ENCODE measurements at places on chromosomes 13 and 19. TPM values are rescaled to one million over a fixed set of nuclear protein-coding genes. Genes with fewer than 3 reads are reported as not detected.
A peak's percentile ranks its signal among the peaks of the same experiment; 100 is the strongest.

GRCh38 chr13:33183431-33184111 lies 102.0 kb downstream of the STARD13 start:
- no peak for DNase-seq

- peak; percentile 16 for DNase-seq
Observed at GRCh38 chr13:76822698-76823267, 63.4 kb downstream of the KCTD12 start.

DNA sequence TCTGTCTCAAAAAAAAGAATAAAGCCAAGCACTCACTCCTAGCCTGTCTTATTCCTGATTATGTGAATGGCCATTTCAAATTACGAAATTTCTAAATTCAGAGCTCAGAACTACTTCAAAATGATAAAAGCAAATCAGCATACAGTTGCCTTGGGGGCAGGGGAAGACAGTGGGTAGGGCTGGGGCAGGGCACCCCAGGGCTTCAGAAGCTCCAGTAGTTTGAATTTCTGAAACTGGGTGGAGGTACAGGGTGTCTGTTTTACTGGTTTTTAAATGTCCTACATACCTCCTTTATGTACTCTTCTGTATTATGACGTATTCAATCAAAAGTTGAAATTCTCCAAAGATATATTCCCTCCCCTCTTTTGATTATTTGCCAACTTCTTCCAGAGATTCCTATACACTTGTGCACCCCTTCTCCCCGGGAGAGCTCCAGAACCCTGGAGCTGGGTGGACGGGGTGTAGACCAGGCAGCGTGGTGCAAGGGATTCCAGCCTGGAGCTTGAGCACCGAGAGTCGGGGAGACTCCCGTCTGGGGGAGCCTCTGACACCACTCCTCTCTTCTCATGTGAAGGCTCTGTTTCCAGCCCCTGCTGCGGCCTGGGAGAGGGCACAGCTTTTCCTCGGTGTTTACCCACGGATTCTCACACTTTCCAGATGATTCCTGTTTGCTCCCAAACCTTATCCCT lies 84.7 kb upstream of the GPR183 start:
- no peak for DNase-seq

DNA sequence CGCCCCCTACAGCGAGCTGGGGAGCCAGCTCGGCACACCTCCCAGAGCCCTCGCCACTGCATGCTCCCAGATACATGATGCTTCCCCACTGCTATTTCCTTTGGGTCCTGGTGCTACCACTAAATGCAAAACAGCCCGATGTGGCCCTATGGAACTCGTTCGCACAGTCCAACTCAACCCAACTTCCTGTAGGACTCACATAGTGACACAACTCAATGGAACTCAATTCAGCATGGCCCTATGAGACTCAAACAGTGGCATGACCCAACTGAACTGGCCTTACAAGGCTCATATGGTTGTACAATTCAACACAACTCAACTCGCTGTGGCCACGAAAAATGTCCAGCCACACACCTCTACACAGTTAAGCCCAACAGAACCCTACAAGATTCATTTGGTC lies 3.5 kb downstream of the KCNA7 start:
- DNase-seq, result no peak

- no peak for DNase-seq
Observed at GRCh38 chr13:24866488-24866887, 102.5 kb downstream of the RNF17 start.

DNA sequence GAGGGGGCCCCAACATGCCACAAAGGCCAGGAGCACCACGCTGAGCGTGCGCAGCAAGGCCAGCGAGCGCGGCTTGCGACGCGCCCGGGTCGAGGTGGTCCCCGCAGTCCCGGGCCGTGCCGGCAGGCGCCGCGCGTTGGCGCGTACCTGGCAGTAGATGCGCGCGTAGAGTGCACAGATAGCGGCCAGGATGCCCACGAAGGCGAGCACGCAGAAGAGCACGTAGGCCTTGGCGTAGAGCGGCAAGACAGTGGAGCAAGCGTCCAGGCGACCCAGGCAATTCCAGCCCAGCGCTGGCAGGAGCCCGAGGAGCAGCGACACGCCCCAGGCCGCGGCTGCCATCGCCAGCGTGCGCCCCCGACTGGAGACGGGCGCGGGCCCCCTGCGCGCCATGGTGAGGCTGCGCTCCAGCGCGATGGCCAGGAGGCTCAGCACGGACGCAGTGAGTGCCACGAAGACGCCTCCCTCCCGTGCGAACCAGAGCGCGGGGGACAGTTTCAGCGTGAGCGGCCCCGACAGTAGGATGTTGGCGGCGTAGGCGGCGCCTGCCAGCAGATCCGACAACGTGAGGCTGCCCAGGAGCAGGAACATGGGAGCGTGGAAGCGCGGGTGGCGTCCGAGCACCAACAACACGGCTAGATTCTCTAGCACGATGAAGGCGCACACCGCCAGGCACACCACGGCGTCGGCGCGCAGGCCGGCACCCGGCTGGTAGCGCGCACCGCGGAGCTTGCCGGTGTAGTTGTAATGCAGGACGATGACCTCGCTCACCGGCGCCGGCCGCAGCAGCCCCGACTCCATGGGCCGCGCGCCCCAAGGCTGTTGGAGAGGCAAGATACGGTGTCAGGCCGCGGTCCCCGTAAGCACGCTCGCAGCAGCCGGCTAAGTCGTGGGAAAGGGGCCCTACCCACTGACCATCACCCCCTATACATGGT lies 2.8 kb downstream of the S1PR5 start:
- no peak for DNase-seq

- DNase-seq, result no peak
Observed at GRCh38 chr19:46995492-46995891, 24.1 kb upstream of the NPAS1 start.

DNA sequence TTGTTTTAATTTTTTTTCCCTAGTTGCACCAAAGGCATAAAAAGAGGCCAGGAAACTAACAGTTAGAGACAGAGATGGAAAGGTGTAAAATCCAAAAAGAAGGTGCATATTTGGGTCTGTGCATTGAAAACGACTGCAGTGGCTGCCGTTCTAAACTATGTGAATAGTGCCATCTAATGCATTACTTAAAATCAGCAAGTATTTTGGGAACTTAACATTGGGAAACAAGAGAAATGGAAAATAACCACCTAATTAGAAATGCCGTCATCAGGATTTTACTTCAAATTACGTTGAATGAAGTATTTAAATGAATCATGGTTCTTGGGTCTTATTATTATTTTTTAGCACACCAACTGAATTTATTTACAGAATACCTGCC lies 189.5 kb upstream of the MIR17HG start:
- no peak for DNase-seq

GRCh38 chr13:33180122-33180804 lies 105.3 kb downstream of the STARD13 start:
- no peak for DNase-seq

Gene FCGBP
- total RNA-seq, result 0.17 TPM

Gene TIMM29
- total RNA-seq, result 50.2 TPM

Gene SSC5D
- total RNA-seq, result not detected

Gene PRR12
- total RNA-seq, result 6.7 TPM
